ENCODE measurements at places on chromosomes 5 and 9.

DNA sequence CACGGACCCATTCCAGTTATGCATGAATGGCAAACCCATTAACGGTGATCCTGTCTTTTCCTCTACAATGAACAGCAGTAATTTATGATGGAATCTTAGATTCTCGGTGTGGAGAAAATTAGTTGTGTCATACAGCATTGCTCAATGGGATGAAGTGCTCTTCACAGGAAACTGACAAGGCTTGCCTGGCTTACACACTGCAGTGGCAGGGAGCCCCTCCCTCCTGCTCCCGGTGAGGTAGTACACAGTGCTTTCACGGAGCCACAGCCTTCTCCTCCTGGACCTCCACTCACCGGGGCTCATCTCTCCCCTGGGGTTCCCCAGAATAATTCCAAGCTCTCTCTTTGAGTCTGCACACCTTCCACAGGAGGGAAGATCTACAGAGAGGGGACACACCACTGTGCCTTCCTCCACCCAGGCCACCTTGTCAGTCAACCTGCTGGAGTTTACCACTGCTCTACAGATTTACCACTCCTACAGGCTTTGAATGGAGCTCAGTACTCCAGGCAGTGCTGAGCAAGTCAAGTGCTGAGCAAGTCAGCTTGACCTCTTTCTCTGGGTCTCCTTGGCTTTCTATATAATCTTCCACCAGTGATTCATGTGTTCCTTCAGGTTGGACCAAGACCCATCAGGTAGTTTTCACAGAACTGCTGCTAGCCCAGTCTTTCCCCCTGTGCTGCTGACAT is 59.1 kb upstream of the TBC1D2 start:
- no peak for DNase-seq

DNA sequence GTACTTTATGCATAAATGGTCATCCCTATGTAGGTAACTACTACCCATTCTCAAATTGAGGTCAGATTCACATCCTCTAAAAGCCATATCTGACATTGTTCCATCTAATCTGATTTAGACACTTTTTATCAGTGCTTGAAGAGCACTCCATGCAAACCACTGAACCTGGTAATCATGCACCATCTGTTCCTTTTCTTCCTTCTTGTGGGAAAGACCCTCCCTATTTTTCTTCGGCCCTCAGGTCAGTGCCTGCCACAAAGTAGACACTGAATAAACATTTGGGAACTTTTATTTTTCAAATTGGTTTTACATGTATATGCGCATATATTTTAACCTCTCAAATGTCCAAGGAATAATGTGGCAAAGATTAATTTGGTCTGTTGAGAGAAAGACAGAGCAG is 26.0 kb upstream of the PDE4D start:
- DNase-seq, result no peak

DNA sequence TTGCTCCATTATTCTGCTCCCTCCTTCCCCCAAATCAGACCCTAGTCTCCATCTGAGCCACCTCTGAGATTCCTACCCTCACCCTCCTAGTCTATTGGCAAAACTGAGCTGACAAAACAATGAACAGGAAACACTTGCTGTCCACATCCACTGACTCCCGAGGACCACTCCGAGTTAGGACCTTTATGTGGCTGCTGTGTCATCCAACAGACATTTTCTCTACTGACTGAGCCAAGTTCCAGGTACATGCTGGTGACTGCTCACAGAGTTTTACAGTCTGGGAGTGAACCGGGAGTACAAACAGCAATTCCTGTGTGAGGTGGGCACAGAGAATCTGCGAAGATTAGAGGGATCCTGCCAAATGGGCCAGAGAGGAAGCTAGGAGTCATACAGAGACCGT is 39.2 kb downstream of the CFAP90 start:
- DNase-seq, result no peak

DNA sequence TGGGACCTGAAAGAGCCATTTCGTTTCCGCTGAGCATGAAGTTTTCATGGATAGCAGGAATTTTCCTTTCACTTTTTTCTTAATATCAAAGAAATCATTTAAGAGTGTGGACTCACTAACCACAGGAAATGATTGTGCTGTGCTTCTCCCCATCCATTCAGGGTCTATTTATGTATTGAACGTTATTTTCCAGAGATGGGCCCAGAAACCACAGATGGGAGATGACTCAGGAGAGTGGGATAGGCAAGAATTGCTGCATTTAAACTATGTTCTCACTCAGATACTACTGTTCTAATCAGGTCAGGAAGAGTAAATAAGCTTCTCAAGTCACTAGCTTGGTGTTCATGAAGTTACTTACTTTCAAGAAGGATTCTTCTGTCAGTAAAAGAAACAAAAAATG is 763.8 kb downstream of the DTWD2 start:
- DNase-seq, result no peak

- no peak for DNase-seq
These were observed 13.3 kb downstream of the ANXA6 start for GRCh38 chr5:151144275-151144674.

DNA sequence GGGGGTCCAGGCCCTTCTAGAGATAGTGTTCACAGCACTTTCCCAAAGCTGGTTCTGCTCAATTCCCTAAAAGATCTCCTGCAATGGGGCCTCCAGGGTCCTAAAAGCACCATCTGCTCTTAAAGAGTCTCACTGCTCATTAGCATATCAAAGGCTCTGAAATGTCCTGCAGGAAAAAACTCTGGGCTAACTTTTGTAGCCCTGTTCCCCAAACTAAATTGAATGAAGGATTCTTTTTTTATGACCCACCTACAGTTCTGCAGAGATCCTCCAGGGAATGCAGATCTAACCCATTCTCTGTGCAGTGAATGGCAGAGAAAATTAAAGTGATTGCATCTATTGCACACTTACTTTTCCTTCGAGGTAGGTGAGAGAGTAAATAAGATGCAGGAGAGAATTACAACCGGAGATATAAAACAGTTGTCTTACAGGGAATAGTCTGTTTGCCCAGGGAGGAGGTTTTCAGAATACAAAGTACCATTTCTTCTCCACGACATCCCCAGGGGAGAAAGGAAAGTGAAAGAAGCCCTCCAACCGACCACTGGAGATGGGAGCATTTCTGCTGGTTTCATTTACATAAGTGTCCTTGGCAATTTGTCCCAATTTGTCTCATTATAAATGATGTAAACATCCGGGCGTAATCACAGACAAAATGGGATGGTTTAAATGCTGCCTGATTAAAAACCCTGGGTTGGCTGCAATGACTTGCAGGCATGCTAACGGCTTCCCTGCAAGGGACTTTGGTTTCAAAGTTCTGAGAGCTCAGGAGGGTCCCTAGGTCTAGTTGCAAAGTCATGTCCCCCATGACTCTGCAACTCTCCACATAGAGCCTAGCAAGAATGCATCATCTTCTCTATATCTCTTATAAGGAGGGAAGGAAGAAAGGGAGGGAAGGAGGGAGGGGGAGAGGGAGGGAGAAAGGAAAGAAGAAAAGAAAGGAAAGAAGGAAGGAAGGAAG is 114.0 kb downstream of the KCNIP1 start:
- DNase-seq, result no peak

GRCh38 chr5:160175438-160176218 is 53.7 kb upstream of the FABP6 start:
- no peak for DNase-seq

GRCh38 chr9:129561594-129562281 is 59.2 kb downstream of the C9orf50 start:
- DNase-seq, result no peak

DNA sequence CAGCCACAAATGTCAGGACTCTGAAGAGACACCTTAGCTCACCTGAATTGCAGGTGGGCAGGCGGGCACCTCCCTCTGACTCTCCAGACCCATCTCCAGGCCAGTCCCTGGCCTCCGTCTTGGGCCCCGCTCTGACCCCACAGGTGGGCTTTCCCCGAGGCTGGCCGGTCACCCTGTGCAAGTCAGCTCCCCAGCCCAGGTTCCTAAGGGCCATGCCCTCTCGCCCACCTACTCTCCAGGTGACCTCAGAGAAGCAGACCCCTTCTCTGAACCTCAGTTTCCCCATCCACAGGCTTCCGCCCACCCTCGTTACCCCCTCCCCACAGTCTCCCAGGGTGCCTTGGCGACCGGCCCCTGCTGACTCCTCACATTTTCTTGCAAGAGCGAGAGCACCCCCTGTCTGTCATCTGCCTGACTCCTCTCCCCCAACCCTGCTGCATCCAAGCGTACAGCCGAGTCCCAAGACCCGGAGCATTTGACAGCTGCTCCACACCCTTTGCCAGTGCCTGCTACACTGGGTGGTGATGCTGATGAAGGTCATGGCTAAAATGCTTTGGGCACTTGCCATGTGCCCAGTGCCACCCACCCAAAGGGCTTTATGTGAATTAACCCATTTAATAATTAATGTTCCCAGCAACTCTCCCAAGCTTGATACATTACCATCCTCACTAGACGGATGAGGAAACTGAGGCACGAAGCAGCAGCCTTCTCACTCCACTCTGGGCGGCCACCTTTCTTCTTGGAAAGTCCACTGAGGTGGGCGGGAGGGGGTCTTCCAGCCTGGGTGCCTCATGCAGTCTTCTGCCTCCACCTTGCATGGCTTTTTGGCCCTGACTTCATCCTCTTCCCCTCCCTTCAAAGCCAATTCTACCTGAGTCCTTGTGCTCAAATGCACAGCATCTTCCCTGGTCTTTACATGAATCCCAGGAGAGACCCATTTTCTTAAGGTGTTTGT is 51.1 kb upstream of the ORM1 start:
- no peak for DNase-seq

- DNase-seq, result no peak
These were observed 166.3 kb downstream of the C9orf50 start for GRCh38 chr9:129454467-129455067.

DNA sequence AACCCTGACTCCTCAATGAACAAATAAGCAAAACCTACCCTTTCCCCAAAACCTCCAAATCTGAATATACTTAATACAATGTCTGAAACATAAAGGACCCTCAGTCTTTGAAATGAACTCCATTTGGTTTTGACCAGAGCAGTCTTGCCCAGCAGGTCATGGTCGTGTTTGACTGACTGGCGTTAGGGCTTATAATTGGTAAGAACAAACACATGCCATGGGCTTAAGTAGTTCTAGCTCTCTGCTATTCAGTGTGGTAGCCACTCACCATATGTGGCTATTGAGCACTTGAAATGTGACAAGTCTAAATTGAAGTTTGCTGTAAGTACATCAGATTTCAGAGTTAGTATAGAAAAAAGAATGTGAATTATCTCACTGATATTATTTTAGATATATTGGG is 42.1 kb downstream of the LRRTM2 start:
- DNase-seq, result no peak

- DNase-seq, result no peak
These were observed 206.2 kb upstream of the EFNA5 start for GRCh38 chr5:107876906-107877305.

DNA sequence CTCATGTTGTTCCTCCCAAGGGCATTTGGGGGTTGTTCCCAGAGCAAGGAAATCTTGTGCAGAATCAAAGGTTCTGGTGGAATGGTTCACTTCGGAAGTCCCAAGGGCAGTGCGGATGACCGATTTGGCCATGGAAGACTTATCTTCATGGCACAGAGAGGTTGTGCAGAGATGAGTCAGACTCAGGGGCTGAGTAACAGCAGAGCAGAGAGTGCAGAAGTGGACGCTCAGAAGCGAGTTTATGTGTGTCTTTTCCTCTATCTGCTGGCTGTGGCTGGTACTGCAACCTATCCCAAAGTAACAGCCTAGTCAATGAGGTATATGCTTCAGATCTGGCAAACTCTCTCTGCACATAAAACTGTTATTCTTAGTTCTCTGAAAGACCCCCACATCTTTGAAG is 118.1 kb downstream of the DPYSL3 start:
- no peak for DNase-seq

GRCh38 chr9:136151214-136151804 is 32.6 kb upstream of the TMEM250 start:
- no peak for DNase-seq

DNA sequence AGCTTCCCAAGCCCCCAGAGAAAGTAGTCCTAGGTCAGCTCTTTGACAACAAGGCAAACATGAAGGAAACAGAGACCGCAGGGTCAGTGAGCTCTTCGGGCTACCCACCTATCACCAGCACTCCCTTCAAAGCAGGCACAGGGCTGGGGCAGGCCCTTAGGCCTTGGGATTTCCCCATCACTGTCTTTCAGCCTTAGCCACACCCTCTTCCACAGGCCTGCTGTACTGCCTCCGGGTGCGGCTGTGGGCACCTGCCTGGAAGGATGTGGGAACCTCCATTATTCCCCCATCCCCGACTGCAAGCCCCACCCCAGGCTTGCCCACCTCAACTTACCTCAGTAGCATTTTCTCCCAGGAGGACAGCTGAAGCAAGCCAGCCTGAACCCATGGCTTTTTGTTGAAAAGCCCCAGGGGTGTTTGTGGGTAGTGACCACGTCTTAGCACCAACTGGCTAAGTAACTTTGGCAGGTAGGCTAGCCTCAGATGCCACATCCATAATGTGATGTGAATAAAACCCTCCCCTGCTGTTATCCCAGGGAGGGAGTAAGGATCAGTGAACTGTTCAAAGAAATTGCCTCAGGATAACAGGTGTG is 100.2 kb downstream of the PIK3R1 start:
- peak; percentile 4 for DNase-seq
